Urinary bladder (tissue), 4 donors: ENCODE measurements at places on chromosomes 2 and 18. TPM values are rescaled to one million over a fixed set of nuclear protein-coding genes. Genes with fewer than 3 reads are reported as not detected.

DNER gene
- total RNA-seq, result 4.4 TPM

UGT1A10 gene
- total RNA-seq, result not detected

CD207 gene
- total RNA-seq, result not detected

SCG2 gene
- total RNA-seq, result 15.3 TPM

MC5R gene
- total RNA-seq, result not detected
